ENCODE measurements at places on chromosomes 7 and 10.
A peak's percentile ranks its signal among the peaks of the same experiment; 100 is the strongest.

DNA sequence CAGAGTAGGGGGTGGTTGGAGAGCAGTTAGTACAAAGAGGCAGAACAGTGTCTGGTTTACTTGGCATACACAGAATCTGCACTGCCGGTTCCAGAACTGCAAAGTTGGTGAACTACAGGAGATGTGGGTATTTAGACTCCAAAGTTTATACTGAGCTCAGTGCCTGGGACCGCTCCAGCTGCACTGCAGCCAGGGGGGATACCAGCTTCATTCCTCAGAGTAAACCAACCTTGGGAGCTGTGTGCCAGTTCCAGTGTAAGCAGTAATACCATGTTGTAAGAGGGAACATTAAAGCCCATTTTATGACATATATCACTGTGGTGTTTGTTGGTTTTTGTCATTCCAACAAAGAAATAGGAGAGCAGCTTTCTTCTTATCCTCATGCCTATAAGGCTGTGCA is 23.4 kb downstream of the LOXL4 start:
- no peak for DNase-seq

- no peak for DNase-seq
Observed at GRCh38 chr7:70318511-70318910, 720.2 kb downstream of the AUTS2 start.

DNA sequence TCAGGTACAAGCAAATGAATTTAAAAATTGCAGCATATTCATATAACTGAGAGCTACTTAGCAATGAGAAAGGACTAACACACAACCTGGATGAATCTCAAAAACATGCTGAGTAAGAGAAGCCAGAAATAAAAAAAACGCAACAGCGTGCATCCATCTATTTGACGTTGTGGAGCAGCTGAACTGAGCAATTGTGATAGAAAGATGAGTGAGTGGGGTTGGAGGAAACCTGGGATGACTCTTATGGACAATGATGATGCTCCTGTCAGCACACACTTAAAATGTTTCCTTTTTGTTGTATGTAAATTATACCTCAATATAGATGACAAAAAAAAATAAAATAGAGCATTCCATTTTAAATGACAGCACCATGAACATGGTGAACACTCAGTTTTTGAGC is 36.0 kb upstream of the AKR1E2 start:
- no peak for DNase-seq

DNA sequence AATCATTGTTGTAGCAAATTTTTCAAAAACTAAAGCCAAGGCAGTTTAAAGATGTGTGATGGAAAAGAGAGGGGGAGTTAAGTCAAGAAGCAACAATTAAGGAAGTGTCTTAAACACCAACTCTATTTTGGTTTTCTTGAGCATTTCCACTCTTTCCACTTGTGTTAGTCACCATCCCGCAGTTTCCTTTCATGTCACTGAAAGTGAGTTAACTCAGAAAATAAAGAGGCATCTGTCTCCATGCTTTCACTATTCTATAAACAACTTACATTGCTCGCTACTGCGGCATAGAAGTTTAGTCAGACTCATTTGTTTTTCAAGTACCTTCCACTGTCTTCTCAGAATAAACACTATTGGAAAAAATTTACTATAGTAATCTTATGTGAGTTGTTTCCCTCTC is 284.9 kb upstream of the SEMA3D start:
- no peak for DNase-seq

- DNase-seq, result no peak
Observed at GRCh38 chr7:40621592-40621998, 486.8 kb downstream of the SUGCT start.

GRCh38 chr10:83075016-83075814 is 1064.1 kb upstream of the GHITM start:
- no peak for DNase-seq

DNA sequence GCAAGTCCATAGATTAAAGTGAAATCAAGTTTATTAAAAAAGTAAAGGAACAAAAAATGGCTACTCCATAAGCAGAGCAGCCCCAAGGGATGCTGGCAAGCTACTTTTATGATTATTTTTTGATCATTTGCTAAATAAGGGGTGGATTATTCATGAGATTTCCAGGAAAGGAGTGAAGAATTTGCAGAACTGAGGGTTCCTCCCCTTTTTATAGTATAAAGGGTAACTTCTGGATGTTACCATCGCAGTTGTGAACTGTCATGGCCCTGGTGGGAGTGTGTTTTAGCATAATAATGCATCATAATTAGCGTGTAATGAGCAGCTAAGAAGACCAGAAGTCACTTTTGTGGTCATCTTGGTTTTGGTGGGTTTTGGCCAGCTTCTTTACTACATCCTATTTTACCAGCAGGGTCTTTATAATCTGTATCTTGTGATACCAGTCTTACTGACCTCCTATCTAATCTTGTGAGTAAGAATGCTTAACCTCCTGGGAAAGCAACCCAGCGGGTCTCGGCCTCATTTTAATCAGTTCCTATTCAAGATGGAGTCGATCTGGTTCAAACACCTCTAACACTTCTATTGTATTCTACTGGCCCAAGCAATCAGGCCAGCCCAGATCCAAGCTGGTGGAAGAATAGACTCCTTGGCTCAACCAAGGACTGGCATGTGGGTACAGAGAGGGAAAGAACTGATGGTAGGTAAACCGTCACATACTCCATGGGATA is 87.9 kb upstream of the NPSR1 start:
- no peak for DNase-seq

DNA sequence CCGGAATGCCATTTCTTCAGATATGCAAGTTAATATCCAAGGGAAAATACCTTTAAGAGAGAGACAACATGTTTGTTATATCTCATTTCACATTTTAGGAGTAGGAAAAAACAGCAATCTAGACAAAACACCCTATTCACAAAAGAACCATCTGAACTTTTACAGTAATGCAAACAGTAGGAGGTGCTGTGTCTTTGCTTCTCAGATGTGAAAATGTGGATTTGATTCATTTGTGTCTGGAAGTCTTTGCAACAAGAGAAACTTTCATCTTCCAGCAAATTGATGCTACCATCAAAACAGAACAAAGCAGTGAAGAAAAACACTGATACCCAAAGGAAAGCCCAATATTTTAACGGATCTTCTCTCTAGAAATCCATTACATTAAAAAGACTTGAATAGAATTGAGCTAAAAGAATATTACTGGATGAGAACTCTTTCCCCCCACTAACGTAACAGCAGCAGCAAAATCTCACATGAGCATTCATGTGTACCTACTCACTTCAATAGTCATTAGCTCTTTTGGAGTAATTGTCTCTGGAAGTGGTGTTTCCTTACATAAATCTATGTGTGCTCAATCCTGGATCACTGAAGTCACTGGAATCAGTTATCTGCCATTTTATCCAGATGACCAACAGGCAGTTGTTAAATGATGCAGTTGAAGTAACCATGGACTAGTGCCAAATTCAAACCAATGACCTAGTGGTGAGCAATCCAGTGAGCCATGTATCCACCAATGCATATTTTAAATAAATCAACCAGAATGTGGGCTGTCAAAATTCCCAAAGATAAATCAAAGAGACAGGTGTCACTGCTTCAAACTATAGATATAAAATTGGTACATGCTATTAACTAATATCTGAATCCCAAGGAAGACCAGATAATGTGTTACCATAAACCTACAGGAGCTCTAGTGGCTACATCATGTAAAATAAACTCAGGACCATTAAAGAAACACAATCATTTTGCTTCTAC is 1.8 kb downstream of the SEMA3C start:
- no peak for DNase-seq

GRCh38 chr10:95363303-95363912 is 72.6 kb upstream of the PDLIM1 start:
- peak; percentile 65 for DNase-seq

- no peak for DNase-seq
Observed at GRCh38 chr10:100531761-100532160, 2.1 kb upstream of the NDUFB8 start.

DNA sequence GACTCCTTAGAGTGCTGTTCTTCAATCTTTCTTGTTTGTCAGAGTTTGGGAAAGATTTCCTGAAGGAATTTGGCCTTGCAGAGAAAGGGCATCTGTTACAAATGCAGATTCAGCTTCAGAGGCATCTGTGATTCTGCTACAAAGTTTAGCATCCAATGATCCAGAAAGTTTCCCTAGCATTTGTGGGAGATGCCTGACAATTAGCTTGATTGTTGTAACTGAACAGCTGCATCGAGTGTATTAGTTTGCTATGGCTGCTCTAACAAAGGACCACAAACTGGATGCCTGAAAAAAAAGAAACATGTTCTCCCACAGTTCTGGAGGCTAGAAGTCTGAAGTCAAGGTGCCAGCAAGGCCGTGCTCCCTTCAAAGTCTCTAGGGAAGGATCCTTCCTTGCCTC is 365.1 kb downstream of the GRID1 start:
- no peak for DNase-seq

DNA sequence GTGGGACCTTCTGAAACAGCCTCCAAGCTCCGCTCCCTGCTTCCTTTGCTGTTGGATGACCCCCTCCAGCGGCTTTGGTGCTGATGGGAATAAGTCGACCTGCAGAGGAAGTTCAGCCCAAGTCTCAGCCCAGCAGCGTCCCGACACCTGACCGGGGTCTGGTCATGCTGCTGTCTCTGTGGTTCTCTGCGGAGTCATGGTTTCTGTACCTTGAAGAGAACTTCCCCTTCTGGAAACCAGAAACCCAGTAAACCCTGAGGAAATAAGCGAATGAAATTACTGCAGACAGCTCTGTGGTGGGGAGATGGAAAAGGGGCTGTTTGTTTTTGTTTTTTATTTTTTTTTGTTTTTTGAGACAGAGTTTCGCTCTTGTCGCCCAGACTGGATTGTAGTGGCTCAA is 18.3 kb upstream of the ZNF12 start:
- DNase-seq, result peak; percentile 65

DNA sequence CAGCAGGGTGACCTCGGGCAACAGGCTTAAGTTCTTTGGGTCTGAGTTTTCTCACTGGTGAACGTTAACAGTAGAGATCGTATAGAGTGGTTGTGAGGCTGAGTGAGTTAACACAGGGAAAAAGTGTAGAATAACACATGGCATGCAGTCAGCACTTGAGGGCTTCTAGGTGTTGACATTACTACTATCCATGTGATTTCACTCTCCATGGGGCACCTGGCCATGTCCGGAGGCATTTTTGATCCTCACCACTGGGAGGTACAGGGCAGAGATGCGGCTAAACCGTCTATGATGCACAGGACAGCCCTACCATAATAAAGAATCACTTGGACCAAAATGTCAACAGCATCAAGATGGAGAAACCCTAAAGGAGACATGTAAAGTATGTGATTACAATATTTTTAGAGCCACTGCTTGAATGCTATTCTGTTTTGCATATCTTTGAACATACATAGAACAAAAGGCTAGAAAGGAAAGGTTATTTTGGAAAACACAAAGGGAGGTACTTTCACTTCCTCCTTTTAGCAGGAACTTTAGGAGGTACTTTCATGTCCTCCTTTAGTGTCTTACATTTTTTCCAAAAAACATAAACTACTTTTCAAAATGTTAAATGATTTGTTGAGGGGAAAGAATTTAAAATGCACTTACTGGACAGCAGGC is 44.3 kb downstream of the NOD1 start:
- no peak for DNase-seq

- DNase-seq, result no peak
Observed at GRCh38 chr7:36659172-36659516, 65.2 kb downstream of the AOAH start.

DNA sequence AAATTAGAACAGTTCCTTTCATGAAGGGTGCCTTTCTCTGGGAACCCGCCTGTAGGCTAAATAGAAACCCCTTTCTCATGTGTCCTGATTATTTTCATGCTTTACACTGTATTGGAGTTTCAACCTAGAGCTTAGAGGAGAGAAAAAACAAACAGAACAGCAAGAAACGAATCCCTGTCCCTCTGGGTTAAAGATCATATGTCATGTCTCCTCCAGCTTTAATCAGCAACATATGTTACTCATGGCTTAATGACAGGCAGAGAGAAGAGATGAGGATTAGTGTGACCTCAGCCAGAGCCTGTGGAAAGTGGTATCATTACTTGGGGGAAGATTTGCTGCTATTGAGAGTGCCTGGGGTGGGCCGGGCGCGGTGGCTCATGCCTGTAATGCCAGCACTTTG is 32.1 kb downstream of the CRCP start:
- no peak for DNase-seq

- no peak for DNase-seq
Observed at GRCh38 chr7:33677556-33677955, 227.8 kb upstream of the BMPER start.

- no peak for DNase-seq
Observed at GRCh38 chr7:80466636-80467035, 45.2 kb downstream of the GNAT3 start.

DNA sequence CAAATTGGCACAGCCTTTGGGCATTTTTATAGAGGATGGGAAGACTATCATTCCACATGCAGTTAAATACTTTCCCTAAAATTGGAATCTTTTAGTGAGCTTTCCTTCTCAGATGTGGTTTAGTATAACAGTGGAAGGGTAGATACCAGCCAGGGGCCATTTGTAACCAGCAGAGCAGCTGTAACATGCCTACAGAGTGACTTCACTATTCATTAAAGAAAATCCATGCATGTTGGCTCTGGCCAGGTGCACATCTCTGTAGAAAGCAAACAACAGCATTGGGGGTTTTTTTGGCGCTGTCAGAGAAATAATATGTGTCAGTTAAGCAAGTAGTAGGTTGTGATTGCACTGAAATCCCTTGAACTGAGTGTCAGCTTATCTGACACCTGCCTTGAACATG is 115.6 kb downstream of the LHFPL3 start:
- no peak for DNase-seq

DNA sequence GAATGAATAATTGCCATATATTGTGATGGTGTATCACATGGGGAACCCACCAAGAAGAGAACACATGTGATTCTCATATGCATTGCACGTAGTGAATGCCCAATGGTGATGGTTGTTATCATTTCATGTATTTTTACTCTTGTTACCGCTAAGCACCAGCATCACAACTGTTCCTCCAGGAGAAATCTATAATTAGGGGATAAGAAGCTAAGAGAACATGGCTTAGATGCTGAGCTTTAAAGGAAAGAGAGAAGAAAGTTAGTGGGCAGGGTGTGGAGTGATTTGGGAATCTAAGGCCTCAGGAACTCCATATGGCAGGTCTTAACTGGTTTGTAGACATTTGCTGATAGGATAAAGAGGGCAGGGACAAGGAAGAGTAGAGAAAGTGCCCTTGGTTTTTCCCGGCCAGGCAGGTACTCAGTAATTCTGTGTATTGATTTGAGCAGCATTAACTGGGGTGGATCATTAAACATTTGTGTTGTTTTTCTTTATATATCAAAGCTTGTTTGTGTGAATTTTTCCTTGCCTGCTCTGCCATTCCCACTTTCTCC is 145.9 kb downstream of the LRRC4 start:
- no peak for DNase-seq

DNA sequence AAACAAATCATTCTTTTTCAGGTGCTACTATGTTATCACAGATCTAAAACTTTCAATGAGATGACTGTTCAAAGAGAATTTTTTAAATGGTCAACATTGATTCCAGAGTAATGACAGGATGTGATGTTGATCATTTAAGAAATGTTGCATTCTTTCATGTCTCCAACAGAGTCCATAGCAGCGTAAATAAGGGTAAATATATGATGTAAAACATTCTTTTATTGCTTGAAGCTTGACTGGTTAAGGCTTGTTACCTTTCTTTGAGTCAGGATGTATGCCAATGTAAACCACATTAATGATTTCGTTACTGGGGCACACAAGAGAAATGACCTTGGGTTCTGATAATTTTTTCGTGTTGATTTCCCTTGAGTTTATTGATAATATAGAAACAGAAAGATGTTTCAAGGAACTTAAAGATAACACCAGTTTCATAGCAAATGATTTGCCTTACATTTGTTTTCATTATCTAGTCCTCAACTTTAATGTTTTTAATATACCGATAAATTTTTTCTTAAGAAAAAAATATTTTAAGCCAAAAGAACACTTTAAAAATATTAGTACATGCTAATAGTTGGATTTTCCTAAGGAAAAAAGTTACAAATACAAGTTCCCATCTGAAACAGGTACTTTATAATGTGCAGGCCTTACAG is 3.5 kb downstream of the STK17A start:
- DNase-seq, result no peak

Measured in GM18507 (cell line).